ENCODE measurements at places on chromosomes 12 and 14.

DNA sequence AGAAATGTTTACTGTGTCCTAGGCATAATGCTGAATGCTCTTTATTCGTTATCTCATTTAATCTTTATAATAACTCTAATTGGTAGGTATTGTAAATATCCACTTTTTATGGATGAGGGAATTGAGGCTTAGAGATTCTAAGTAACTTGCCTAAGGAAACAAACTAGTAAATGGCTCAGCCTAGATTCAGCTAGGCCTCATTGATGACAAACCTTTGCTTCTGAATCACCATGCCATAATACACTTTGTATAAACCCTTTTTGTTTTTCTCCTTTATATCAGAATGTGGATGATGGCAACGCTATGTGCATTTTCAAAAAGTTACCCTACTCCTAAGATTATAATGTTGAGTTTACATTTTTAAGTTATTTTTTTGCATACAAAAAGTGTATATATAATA lies 34.0 kb downstream of the MNAT1 start:
- no peak for DNase-seq

DNA sequence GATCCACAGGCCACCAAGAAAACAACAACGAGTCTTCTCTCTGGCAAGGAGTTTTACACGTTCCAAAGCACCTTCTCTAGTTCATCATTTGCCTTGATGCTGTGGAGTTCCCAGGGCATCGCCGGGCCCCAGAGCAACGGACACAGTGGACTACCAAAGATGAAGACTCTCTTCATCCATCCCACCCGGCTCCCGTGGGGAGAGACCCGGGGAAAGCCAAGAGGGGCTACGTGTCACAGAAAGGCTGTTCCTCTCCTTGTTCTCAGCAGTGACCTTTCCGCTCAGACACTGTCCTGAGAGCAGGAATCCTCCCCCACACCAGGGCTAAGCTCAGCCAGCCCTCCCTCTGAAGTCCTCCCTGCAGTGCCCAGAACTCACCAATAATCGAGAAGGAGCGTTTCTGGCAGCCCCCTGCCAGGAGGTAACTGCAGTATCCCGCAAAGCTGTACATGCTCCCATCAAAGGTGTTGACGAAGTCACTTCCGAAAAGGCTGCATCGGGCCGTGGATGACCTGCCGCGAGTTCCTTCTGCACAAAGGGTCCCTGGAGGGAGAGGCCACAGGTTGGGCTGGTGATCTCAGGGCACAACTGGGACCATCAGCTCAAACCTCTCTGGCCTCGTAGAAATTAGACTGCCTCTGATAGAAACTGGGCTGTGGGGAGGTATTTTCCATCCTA lies 3.5 kb downstream of the VWF start:
- DNase-seq = no peak

DNA sequence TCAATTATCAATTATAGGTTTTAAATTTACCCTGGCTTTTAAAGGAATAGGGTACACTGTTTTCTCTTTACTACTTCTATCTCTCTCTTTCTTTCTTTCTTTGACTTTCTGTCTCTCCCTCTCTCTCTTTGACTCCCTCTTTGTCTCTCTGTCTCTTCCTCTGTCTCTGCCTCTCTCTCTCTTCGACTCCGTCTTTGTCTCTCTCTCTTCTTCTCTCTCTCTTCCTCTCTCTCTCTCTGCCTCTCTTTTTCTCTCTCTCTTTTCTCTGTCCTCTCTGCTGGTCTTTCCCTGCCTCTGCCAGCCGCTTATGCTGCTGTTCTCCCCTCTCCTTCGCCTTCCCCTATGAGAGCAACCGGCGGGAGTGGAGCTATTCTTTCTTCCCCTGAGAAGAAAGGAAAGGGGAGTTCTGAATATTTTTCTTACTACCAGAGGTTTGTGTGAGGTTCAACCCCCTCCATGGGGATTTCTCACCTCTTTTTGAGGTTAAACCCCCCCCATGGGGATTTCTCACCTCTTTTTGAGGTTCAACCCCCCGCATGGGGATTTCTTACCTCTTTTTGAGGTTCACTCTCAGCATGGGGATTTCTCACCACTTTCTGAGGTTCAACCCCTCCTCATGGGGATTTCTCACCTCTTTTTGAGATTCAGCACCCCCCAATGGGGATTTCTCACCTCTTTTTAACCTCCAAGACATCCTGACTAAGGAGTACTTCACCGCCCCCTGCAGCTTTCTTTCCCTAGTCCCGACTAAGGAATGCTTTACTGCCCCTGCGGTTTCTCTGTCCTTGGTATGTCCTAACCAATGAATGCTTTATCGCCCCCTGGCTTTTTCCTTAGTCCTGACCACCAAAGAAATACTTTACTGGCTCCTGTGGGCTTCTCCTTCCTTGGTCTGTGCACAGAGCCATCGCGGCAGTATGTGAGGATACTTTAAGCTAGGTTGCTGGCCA lies 27.4 kb upstream of the DDHD1 start:
- no peak for DNase-seq

DNA sequence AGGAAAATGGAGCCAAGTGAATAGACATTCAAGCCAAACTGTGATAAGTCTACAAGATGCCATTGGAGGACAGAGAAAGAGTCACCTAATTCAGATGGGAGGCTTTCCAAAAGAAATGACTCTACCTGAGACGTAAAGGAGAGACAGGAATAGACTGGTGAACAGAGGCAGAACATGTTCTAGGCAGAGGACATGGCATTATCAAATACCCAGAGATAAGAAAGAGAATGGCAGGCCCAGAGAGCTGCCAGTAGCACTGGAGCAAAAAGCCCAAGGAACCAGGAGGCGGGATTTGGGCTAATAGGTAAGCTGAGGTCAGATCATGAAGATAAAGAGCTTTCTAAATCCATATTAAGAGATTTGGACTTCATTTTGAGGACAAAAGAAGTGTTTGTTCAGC lies 207.1 kb downstream of the AKAP6 start:
- DNase-seq = no peak

DNA sequence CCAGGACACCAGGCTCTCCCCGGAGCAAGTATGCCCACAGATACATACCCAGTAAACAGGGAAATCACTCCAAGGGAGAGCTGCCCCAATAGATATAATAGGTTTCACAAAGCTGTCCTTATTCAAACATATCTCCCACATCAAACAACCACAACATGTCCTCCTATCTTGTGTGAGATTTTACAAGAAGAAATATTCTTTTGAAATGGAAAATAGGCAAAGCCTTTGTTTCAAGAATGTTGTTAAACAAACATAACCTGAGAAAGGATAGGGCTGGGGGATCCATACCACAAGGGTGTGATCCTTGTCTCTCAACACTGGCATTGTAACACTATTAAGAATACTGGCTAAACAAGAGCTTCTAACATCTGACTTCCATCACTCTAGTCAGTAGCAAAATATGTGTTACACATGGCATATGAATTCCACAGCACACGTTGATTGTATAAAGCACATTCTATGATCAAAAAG lies 32.9 kb downstream of the LGR5 start:
- DNase-seq = no peak

- no peak for DNase-seq
Measured at GRCh38 chr12:58803908-58804307, 116.4 kb downstream of the LRIG3 start.

GRCh38 chr12:115837220-115837619 lies 440.3 kb downstream of the MED13L start:
- no peak for DNase-seq

- DNase-seq = no peak
Measured at GRCh38 chr12:12439636-12440035, 82.8 kb downstream of the BORCS5 start.

GRCh38 chr12:87116780-87117179 lies 860.6 kb upstream of the MGAT4C start:
- no peak for DNase-seq

All from SW 1271 (cell line).